ENCODE measurements at places on chromosomes 2 and 18. TPM values are rescaled to one million over a fixed set of nuclear protein-coding genes. Genes with fewer than 3 reads are reported as not detected.

- DNase-seq = no peak
Observed at GRCh38 chr2:73027340-73027739, 44.2 kb downstream of the SFXN5 start.

GRCh38 chr18:62522178-62522503 is 684 bp upstream of the ZCCHC2 start:
- no peak for DNase-seq

DNA sequence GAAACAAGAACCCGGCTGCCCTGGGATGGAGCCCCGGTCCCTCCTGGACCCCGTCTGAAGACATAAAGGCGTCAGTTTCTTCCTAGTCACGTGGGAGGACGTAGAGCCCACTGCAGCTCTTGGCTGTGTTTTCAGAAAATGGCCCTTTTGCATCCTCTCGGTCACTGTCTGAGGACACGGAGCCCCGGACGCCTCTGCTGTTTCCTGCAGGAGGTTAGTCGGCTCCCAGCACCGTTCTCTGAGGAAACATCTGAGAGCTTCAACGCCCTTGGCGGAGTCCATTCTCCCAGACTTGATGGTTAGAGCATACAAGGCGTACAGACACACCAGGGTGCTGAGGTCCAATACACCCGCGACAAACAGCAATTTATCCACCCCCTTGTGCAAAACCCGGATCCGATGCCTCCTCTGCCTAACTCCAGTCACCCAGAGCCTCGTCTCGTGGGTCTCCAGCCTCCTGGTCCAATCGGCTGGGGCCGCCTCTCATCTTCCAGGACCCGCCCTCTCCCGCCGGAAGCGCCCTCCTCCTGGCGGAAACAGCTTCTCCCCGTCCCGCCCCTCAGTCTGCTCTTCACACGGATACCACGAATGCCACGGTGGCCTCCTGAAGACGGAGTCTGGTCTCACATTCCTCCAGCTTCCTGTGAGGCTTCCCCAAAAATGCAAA is 119.4 kb downstream of the TMEM18 start:
- no peak for DNase-seq

The ABI2 gene
- total RNA-seq = 23.8 TPM
